ENCODE measurements at places on chromosomes 2 and 18.
A peak's percentile ranks its signal among the peaks of the same experiment; 100 is the strongest.

- no peak for DNase-seq
Measured at GRCh38 chr2:142599504-142599903, 278.0 kb upstream of the KYNU start.

GRCh38 chr2:118633371-118634018, 214.0 kb downstream of the EN1 start:
- no peak for DNase-seq

- DNase-seq = peak; percentile 27
Measured at GRCh38 chr18:46916551-46917107, 678 bp downstream of the PIAS2 start.

DNA sequence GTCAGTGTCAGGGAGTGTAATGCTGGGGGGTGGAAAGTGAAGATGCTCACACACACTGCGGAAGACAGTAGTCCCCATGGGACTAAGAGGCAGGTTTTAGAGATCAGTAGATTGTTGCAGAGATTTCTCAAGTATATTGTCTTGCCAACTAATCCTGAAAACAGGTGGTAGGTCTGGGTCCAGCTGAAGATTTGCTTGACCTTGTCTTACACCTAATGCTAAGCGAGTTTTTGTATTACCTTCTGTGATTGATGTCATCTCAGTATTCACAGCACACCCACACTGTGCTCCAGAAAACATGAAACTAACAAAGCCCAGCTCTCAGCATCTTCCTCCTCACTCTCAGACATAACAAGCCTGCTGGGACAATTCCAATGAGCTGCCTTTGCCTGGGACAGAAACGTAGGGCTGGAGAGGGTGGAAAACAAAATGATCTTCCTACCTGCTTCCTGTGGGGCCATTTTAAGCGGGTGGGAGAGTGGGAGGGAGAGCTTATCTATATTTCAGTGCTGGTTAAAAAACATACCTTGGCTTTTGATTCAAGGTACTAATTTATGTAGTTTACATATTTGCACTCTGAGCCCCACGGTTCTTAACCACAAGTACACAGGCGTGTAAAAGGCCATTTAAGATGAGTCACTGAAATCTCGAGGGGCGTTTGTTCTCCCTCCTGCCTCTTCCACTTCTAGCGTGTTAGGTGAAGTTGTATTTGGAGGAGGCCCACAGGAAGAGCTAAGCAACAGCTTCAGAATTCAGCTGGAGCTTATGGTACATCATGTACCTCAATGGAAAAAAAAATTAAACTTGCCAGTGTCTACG, 23.1 kb upstream of the RBMS1 start:
- DNase-seq = peak; percentile 50

DNA sequence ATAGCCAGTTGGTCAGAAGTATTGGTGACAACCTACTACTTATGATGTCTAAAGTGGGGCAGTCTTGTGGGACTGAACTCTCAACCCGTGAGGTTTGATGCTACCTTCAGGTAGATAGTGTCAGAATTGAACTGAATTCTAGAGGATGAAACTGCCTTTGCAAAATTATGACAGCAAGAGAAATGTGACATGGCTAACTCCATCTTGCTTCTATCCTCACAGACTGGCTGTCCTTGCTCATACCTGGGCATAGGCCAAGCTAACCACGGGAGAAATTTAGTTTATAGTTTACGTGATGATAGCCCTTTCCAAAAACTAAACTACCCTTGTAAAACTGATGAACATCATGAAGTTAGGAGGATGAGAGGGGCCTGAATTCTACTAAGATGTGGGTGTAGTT, 24.9 kb upstream of the TGIF1 start:
- DNase-seq = no peak

DNA sequence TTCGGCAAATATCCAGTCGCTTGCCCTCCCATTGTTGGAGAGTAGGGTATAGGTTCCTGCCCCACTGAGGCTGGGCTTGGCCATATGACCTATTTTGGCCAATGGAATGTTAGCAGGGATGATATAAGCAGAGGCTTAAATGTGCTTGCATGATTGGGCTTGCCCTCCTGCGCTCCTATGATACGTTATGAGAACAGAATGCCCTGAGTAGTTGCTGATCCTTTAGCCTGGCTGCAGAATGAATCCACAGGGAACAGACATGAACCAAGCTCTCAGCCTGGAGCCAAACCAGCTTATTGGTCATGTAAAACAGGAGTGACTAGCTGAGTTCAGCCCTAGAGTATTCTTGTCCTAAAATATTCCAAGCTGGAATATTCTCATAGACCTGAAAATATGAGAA, 34.8 kb upstream of the IMP4 start:
- no peak for DNase-seq

- DNase-seq = no peak
Measured at GRCh38 chr2:102283996-102284395, 27.4 kb upstream of the IL1RL1 start.

DNA sequence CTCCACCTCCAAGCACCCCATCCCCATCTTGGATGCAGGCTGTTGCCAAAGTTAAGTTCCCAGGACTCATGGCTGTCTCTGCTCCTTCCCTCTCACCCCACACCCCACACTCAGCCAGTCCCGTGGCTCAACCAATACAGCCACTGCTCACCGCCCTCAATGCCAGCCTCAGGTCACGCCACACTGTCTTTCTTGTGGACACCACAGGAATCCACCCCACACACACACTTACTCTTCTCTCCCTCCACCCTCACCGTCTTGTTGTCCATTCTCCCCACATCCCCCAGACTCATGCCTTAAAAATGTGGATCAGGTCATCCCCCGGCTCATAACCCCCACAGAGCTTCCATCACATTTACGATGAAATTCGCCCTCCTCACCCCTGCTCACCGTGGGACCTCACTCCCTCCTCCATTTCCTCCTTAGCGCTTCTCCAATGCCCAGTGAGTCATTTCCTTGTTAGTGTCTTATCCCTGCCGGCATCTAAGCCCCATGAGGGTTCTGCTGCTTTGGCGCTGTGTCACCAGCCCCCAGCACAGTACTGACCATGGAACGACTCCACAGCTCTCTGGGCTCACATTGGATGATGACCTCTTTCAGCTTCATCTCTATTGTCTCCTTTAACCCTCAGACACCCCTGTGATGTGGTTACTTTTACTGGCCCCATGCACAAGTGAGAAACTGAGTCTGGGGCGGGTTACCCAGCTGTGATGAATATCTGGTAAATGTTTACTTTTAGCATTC, 13.8 kb downstream of the MLPH start:
- DNase-seq = peak; percentile 99

GRCh38 chr2:73290049-73290839, 3.1 kb downstream of the EGR4 start:
- peak; percentile 6 for DNase-seq

DNA sequence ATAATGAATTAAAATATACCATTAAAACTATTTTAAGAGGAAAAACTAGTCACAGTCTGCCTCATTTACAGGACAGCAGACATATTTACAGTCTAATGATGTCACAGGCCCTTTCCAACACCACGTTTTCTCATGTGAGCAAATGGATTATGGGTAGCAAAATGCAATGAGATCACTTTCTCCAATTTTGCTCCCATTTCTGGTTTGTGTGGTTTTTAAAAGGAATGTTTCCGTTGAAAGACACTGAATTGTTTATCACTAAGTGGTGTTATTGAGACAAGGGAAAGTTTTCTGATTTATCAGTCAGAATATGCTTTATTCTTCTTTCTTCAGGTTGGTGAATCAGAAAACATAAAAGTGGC, 11.4 kb upstream of the NR4A2 start:
- DNase-seq = peak; percentile 50

DNA sequence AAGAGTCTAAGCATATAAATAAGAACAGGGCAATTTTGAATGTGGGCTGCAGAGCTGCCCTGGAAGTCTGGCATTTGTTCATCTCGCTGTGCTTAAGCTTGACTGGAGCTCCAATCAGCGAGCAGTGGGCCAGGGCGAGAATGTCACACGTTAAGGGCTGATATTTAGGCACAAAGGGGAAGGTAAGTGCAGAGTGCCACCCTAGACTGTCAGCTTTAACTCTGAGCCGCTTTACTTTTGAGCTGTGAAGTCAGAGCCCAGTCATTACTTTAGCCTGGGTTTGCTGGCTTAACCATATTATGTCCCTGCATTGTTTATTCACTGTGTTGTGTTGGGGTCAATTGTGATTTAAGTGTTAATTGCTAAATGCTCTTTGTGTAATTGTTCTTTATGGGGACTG, 236.1 kb upstream of the SIX3 start:
- DNase-seq = no peak

- no peak for DNase-seq
Measured at GRCh38 chr2:48901015-48901343, 145.5 kb upstream of the LHCGR start.

DNA sequence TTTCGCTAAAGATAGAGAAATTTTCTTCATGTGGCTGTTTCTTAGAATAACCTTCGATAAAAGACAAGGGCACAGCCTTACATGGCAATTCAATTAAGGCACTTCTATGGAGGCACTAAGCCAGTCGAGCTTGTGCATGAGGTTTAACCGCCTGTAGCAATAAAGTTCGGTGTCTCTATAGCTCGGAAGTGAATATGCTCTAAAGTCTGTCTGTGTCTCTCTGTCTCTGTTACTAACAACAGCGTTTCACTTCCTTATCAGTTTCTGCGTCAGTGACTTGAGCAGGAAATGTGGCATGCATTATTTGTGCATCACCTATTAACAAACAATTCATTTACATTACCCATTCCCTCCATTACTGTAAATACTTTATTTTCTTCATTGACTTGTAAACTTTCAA, 365.1 kb upstream of the NETO1 start:
- no peak for DNase-seq

DNA sequence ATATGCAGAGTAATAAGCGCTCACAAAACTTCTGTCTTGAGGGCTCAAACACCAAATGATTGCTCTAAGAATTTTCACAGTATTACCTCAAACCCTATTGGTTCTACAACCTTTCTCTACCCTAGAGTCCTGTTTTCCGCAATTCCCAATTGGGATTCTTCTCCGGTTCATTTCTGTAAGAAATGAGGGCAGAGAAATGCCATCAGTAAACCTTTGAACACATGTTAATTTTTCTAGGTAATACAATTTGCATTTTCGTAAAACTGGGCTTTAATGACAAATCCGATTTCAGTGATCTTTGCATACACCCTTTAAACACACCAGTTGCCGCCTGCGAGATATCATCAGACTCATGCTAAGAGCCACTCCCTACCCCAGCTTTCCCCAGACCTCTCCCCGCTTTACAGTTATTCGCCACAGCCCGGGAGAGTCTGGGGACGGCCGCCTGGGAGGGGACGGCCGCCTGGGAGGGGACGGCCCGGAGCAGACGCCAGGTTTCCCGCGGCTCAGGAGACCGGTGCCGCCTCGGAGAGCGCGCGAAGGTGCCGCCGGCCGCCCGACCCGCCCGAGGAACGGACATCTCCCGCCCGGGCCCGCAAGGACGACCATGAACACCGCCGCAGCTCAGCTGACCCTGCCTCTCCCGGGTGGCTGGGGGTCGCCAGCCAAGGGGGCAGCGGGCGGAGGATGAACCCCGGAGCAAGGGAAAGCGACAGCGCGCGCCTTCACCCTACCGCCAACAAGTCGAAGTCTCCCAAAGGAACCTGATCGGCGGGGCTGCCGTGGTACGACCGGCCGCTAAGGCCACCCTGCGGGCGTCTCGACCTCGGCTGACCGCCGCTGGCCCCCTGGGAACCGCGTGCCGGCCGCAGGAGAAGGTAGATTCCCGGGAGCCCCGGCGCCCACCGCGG, 463 bp downstream of the SMC6 start:
- no peak for DNase-seq

Data from fibroblast of upper back skin (primary cell).